ENCODE measurements at places on chromosomes 12 and 14. TPM values are rescaled to one million over a fixed set of nuclear protein-coding genes. Genes with fewer than 3 reads are reported as not detected.
A peak's percentile ranks its signal among the peaks of the same experiment; 100 is the strongest.

KCNC2 gene
- not detected for total RNA-seq

DNA sequence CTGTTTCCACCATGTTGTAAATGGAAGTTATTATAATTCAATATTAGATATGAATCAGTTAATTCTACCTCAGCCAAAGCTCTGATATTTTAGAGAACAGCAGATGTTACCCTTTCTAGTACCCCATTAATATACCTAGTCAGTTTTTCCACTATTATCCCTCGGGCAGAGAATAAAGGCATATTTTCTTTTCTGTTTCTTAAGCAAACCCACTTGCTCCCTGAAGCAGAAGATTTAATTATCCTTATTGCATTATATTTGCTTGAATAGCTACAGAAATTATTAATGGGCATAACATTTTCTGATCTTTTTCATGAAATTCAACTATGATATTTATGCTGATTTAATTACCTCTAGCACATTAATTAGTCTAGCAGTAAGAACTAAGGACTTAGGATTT lies 832.9 kb upstream of the FBXO33 start:
- H3K27ac ChIP-seq, result no peak overlapping the region
- no peaks in the 10 kb centered on the region for H3K27me3 ChIP-seq
- H3K4me1 ChIP-seq, result no peaks in the 10 kb centered on the region
- no peak for DNase-seq
- no peak overlapping the region for H3K4me3 ChIP-seq
- H3K36me3 ChIP-seq, result no peaks in the 10 kb centered on the region

DNA sequence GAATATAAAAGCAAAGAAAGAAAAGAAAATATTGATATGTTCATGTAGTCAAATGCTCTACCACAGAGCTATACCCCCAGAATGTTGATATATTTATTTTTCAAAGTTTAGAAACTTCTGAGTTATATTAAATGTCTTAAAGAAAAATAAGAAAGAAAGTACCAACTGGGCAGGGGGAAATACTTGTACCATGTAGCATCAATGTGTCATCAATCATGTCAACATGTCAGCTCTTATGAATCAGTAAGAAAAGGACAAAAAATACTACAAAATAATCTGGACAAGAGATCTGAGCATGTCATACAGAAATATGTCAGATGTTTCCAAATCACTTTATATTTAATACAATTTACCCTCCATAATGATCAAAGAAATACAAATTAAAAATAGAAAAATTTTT lies 595.1 kb upstream of the ATP2B1 start:
- no peak overlapping the region for H3K27ac ChIP-seq
- no peaks in the 10 kb centered on the region for H3K36me3 ChIP-seq
- H3K27me3 ChIP-seq, result no peaks in the 10 kb centered on the region
- DNase-seq, result no peak
- H3K4me3 ChIP-seq, result no peak overlapping the region

DNA sequence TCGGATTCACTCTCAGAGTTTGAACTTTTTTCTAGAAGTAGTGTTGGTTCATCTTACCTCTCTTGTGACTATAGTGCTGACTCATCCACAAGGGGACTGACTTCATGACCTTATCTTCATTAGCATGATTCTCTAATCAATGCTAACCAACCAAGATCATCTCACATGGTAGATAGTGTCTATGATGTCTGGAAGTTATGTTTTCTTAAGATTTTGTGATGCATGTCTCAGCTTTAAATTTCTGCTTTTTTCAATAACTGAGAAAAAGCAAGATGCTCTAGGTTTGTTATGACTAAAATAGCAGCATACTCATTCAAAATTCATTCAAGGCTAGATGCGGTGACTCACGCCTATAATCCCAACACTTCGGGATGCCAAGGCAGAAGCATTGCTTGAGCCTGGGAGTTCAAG lies 12.3 kb upstream of the SLC35E3 start:
- no peak overlapping the region for H3K27ac ChIP-seq
- no peaks in the 10 kb centered on the region for H3K27me3 ChIP-seq
- no peak overlapping the region for H3K4me3 ChIP-seq

DNA sequence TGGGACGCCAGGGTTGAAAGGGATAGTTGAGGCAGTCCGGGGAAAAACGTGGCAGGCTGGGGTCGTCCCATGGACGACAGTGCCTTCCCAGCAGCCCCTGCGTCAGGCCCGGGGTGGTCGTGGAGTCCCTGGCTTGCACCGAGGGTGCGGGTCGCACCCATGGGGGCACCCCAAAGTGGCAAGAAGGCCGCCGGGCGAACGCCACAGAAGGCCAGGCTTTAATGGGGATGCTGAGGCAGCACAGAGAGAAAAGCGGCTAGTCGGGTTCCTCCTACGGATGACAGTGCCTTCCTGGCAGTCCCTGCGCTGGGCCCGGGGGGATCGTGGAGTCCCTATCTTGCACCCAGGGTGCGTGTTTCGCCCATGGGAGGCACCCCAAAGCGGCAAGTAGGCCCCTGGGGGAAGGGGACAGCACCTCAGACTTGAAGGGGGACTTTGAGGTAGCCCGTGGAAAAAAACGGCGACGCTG lies 158.6 kb upstream of the ALG10B start:
- no peaks in the 10 kb centered on the region for H3K36me3 ChIP-seq
- no peak overlapping the region for H3K27ac ChIP-seq
- no peaks in the 10 kb centered on the region for H3K4me1 ChIP-seq
- no peak overlapping the region for H3K4me3 ChIP-seq
- no peaks in the 10 kb centered on the region for H3K27me3 ChIP-seq
- no peak for DNase-seq

MFAP5 gene
- total RNA-seq, result 0.38 TPM

ASCL1 gene
- total RNA-seq, result not detected

GRCh38 chr12:26770239-26771070 lies 62.5 kb downstream of the ITPR2 start:
- no peak for DNase-seq
- H3K4me3 ChIP-seq, result no peak overlapping the region
- no peaks in the 10 kb centered on the region for H3K36me3 ChIP-seq
- H3K4me1 ChIP-seq, result peaks cover 14% of the 10 kb centered on the region
- H3K27me3 ChIP-seq, result no peaks in the 10 kb centered on the region

PLEKHD1 gene
- total RNA-seq, result 0.25 TPM

DNA sequence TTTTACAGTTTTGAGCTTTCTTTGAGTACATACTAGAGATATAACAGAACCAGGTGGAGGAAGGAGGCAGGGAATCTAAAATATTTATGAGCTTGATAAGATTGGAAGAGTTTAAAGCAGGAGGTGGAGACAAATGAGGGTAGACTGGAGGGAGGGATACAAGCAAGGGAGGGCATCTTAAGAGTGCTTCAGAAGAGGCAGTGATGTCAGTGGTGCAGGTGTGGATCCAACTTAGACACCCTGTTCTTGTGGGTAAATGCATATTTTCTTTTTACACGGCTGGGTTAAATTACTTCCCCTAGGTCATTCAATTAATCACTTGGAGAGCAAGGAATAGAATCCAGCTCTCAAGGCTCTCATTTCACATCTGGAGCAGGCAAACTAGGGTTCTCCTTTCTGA lies 146.1 kb upstream of the LRIG3 start:
- no peak for DNase-seq
- no peak overlapping the region for H3K27ac ChIP-seq
- no peaks in the 10 kb centered on the region for H3K36me3 ChIP-seq
- no peaks in the 10 kb centered on the region for H3K4me1 ChIP-seq

GRCh38 chr12:104534162-104534856 lies 77.6 kb downstream of the CHST11 start:
- H3K27ac ChIP-seq, result no peak overlapping the region
- no peak for DNase-seq
- no peaks in the 10 kb centered on the region for H3K27me3 ChIP-seq
- no peaks in the 10 kb centered on the region for H3K4me1 ChIP-seq
- H3K36me3 ChIP-seq, result no peaks in the 10 kb centered on the region

REM2 gene
- 0.63 TPM for total RNA-seq

SLC6A15 gene
- total RNA-seq, result 0.28 TPM

- no peak overlapping the region for H3K27ac ChIP-seq
- H3K4me3 ChIP-seq, result no peak overlapping the region
- H3K4me1 ChIP-seq, result no peaks in the 10 kb centered on the region
- H3K36me3 ChIP-seq, result no peaks in the 10 kb centered on the region
- H3K27me3 ChIP-seq, result no peaks in the 10 kb centered on the region
- DNase-seq, result peak; percentile 45
Observed at GRCh38 chr14:101008196-101008595, 104.7 kb upstream of the RTL1 start.

GRCh38 chr12:27824126-27824842 lies 44.2 kb upstream of the MANSC4 start:
- DNase-seq, result no peak
- no peaks in the 10 kb centered on the region for H3K27me3 ChIP-seq
- no peaks in the 10 kb centered on the region for H3K36me3 ChIP-seq
- H3K4me1 ChIP-seq, result peaks cover 2% of the 10 kb centered on the region

DNA sequence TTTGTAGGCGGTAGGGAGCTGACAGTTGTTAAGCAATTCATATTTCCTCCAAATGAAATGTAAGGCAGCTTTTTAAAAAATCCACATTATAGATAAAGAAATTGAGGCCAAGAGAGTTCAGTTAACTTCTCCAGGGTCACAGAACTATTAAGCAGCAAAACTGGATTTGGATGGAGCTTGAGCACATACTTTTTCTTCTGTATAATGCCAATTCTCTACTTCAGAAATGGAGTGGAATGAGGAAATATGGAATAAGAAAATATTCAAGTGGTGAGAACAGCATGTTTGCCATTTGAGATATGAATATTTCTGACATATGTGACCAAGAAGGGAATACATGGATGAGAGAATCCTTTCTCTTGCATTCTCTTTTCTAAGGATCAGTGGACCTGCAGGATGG lies 233.1 kb downstream of the FOXG1 start:
- H3K27me3 ChIP-seq, result no peaks in the 10 kb centered on the region
- no peak overlapping the region for H3K4me3 ChIP-seq
- no peaks in the 10 kb centered on the region for H3K4me1 ChIP-seq
- no peak for DNase-seq
- H3K27ac ChIP-seq, result no peak overlapping the region

GRCh38 chr14:51473808-51474565 lies 177.7 kb upstream of the FRMD6 start:
- no peak overlapping the region for H3K4me3 ChIP-seq
- H3K27me3 ChIP-seq, result no peaks in the 10 kb centered on the region
- no peak overlapping the region for H3K27ac ChIP-seq
- H3K4me1 ChIP-seq, result peaks cover 3% of the 10 kb centered on the region

- H3K36me3 ChIP-seq, result no peaks in the 10 kb centered on the region
- no peak overlapping the region for H3K4me3 ChIP-seq
- DNase-seq, result no peak
- H3K27me3 ChIP-seq, result no peaks in the 10 kb centered on the region
- H3K4me1 ChIP-seq, result no peaks in the 10 kb centered on the region
- H3K27ac ChIP-seq, result no peak overlapping the region
Observed at GRCh38 chr14:79144896-79145295, 974.7 kb downstream of the NRXN3 start.

DNA sequence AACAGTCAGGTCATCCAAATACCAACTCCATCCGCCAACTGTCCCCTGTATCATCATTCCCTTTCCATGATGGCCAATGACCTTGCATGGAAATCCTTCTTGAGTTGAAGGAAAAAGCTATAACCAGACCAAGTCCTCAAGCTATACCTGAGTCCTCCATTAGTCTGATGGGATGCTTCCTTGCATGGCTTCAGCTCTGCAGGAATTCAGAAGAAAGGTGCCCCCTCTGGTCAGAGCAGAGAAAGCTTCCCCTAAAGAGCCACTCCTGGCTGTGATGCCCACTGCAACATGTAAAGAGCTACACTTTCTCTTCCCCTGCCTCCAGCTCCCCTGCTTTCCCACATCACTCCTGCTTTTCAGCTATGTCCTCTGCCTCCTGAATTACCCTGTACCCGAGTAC lies 43.1 kb upstream of the FKBP4 start:
- no peaks in the 10 kb centered on the region for H3K27me3 ChIP-seq
- no peaks in the 10 kb centered on the region for H3K36me3 ChIP-seq
- no peak overlapping the region for H3K27ac ChIP-seq
- no peaks in the 10 kb centered on the region for H3K4me1 ChIP-seq

DNA sequence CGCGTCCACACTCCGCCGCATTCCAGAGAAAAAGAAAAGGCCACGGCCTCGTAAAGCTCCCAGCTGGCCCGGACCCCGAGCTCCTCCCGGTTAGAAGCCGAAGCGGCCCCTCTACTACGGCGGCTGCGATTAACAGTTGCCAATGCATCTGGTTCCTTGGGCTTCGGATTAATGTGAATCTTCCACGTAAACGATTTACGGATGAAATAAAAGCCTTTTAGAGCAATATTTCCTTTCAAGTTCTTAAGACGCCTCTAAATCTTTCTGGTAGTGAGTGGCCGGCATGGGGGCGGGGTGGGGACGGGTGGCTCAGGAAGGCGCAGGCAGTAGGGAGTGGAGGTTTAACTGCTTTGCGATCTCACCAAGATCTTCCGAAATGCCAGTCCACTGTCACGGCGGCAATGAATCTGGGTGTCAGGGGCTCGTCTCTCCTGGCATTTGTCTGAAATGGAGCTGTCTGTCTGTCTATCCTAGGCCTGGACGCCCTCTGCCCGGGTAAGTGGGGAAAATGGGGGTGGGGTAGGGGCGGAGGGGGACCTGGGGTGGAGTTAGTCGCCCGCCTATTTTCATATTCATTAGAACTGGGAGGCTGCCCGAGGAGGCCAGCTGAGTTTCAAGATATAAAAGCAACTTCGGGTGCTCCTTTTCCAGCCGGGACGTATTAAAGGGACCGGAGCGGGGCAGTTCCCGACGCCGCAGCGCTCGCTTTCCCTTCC lies 413 bp upstream of the ALX1 start:
- H3K4me3 ChIP-seq, result peak overlapping the region; percentile 90
- no peaks in the 10 kb centered on the region for H3K36me3 ChIP-seq
- H3K27ac ChIP-seq, result peak overlapping the region; percentile 10

DNA sequence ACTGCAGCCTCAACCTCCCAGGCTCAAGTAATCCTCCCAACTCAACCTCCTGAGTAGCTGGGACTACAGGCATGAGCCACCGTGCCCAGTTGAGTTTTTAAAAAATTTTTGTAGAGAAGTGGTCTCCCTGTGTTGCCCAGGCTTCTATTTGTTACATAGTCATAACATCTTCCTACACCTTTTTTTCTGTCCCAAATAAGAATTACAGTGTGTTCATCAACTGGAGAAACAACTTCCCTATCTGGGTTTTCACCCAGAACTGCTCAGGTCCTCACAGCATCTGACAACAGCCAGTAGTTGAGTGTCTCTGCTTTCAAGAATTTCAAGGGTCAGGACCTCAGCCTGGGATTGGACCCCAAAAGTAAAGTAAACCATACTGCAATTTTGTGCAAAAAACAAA lies 235.2 kb upstream of the AMIGO2 start:
- H3K36me3 ChIP-seq, result no peaks in the 10 kb centered on the region
- H3K4me1 ChIP-seq, result no peaks in the 10 kb centered on the region
- H3K27ac ChIP-seq, result no peak overlapping the region
- no peaks in the 10 kb centered on the region for H3K27me3 ChIP-seq
- no peak overlapping the region for H3K4me3 ChIP-seq

- no peak for DNase-seq
- H3K4me1 ChIP-seq, result peaks cover 2% of the 10 kb centered on the region
- H3K4me3 ChIP-seq, result no peak overlapping the region
Observed at GRCh38 chr14:32559590-32559989, 230.5 kb downstream of the AKAP6 start.

DNA sequence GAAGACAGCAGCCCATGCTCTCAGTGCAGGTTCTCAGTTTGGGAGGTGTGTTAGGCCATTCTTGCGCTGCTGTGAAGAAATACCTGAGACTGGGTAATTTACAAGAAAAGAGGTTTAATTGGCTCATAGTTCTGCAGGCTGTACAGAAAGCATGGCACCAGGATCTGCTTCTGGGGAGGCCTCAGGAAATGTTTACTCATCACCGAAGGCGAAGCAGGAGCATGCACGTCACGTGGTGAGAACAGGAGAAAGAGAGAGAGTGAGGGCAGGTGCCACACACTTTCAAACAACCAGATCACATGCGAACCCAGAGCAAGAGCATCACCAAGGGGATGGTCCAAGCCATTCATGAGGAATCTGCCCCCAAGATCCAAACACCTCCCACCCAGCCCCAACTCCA lies 9.0 kb upstream of the LRP6 start:
- H3K4me1 ChIP-seq, result no peaks in the 10 kb centered on the region
- no peak overlapping the region for H3K4me3 ChIP-seq
- no peaks in the 10 kb centered on the region for H3K27me3 ChIP-seq
- H3K36me3 ChIP-seq, result no peaks in the 10 kb centered on the region
- no peak for DNase-seq
